ENCODE measurements at places on chromosomes 1 and 21.

DNA sequence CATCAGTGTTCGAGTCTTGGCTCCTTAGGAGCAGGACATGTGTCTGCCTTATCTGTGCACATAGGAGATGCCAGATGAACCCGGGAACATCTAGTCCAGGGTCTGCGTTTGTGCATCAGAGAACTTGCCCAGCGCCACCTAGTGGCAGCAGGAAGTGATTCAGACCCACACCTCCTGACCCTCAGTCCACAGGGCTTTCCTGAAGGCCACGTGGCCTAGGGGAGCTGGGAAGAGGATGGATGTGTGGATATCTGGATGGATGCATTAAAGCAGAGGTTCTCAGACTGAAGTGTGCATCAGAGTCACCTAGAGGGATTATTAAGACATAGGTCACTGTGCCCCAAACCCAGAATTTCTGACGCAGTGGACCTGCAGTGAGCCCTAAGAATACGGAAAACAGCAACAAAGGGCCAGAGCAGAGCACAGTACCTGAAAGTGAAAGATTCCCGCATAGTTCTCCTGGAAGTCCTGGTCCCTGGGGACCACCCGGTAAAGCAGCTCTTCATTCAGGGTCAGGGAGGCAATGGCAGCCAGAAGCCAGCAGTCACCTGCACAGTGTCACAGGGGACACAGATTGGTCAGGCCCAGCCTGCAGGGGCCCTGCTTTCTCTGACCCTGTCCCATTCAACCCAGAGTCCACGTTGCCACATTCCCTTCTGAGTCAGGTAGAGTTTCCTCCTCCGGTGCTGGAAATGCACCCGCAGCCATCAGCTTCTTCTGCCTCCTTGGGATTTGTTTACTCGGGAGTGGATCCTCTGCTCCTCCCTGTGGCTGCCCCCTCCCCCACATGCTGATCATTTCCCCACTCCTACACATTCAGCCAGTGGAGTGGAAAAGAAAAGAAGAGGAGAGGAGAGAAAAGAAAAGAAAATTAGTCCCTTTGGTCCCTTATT is 37.0 kb downstream of the CAPN8 start:
- peak; percentile 32 for DNase-seq

DNA sequence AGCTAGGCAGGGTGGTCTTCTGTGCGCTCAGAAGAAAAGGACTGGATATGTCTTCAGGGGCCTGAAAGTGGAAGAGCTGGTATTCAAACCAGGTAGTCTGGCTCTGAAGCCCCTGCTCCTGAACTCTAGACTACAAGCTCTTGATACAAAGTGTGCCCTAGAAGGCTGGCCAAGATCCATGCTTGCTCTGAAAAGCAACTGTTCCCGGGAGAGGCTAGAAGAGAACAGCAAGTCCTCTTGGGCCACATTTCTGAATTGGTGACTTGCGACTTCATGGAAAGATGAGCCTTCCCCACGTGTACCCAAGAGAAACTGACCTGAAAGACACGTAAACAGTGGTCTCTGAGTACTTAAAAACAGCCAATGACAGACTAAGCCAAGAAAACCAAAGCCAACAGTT is 123.3 kb upstream of the GRIK3 start:
- DNase-seq, result no peak

- no peak for DNase-seq
Measured at GRCh38 chr1:206003854-206004800, 932 bp upstream of the RAB7B start.

GRCh38 chr1:15304708-15305467 is 57.9 kb downstream of the FHAD1 start:
- peak; percentile 65 for DNase-seq

GRCh38 chr1:88462488-88463261 is 221.4 kb upstream of the PKN2 start:
- peak; percentile 60 for DNase-seq

DNA sequence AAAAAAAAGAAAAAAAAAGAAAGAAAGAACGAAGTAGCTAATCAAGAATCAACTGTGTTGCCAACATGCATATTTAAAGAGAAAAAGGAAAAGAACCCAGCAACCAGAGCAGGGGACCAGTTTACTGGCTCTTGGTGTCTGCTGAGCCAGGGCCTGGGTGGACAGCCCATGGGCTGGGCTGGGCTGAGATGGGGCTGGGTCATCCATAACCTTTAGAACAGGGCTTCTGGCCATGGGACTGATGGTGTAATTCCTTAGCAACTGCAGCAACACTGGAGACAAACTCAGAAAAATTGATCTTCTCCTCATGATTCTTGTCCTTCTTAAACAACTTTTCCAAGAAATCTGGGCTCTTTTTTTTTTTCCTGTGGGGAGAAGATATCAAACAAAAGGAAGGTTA is 10.5 kb downstream of the S100A7A start:
- DNase-seq, result no peak

DNA sequence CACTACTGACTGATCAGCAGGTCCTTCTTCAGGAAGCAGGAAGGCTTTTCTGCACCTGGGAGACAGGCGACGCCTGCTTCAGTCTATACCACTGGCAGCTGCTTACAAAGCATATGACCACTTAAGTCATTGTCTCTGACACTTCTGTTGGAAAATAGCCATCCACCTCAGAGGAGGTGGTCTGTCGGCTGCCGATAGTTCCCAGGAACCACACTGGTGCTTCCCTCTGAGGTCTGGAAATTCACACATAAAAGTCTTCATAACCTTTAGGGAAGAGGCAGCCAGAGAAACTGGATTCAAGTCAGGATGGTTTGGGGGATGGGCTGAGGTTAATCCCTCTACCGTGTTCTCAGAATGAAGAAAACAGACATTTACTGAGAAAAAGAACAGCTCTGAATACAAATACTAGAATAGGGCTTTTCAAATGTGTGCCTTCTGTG is 15.6 kb upstream of the SRP9 start:
- peak; percentile 11 for DNase-seq

- DNase-seq, result no peak
Measured at GRCh38 chr1:41955461-41956159, 36.9 kb upstream of the HIVEP3 start.

DNA sequence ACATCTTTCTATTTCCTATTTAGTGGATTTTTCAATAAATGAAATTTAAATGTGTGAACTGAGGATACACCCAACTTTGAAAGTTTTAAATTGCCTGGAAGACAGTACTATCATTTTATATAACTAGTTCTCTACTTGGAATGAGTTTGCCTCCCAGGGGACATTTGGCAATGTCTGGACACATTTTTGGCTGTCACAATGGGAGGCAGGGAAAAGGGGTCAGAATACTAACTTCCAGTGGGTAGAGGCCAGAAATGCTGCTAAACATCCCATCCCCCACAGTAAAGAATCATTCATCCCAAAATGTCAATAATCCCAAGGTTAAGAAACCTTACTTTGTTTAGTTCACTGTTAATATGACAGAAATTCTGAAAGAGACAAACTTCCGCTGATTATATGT is 13.2 kb upstream of the NRAS start:
- no peak for DNase-seq

DNA sequence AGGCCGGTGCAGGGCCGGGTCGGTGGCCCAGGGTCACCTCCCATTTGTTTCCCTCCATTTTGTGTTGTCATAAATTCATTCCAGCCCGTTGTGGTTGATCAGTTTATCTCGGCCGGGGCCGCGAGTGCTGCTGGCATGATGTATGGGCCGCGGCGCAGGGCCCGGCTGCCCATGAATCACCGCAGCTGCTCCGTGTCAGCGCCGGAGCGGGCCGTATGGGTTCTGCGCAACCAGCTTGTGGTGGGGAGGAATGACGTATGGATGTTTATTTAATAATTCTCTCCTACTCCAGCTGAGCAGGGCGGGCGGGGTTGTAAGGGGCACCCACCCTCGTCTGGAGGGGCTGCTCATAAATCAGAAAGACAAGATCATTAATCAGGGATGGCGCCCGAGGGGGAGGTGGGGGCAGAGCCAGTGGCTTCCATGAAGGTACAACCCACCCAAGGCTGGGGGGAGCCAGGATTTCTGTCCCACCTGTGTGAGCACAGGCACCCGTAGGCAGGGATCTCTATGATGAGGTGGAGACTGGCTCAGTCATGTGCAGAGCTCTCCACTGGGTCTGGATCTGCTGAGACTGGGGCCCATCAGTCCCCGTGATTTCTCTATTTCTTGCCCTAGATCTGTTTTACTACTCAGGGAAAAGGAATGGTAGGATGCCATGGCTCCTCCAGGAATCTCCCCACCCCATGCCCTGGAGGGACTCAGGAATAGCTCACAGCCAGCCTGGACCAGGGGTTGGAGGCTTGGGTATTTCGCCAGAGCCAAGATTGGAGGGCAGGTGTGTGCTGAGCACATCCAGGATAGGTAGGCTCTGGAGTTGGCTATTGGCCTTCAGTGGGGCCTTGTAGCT is 27.8 kb downstream of the TMEM53 start:
- DNase-seq, result no peak

DNA sequence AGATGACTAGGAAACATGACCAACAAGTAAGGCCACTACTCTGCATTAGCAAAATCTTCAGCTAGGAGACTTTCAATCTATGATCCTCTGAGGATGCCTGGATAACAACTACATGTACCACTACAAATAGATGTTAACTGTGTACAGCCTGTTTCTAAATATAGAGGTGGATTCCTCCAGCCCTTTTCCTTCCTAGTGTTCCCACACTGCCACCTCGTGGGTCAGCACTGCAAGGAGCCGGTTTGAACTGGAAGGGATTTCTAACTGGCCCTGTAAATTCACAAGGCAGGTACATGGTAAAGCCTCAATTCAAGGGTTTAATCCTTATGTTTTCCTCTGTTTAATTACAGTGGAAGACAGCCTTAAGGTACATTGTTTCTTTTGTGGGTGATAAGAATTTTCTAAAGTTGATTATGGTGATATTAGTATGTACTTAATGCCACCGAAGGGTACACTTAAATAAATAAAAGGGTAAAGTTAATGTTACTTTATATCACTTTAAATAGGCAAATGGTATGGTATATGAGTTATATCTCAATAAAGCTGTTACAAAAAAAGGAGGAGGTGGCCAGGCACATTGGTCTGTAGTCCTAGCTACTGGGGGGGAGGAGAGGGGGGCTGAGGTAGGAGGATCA is 14.4 kb downstream of the SMYD3 start:
- peak; percentile 80 for DNase-seq

DNA sequence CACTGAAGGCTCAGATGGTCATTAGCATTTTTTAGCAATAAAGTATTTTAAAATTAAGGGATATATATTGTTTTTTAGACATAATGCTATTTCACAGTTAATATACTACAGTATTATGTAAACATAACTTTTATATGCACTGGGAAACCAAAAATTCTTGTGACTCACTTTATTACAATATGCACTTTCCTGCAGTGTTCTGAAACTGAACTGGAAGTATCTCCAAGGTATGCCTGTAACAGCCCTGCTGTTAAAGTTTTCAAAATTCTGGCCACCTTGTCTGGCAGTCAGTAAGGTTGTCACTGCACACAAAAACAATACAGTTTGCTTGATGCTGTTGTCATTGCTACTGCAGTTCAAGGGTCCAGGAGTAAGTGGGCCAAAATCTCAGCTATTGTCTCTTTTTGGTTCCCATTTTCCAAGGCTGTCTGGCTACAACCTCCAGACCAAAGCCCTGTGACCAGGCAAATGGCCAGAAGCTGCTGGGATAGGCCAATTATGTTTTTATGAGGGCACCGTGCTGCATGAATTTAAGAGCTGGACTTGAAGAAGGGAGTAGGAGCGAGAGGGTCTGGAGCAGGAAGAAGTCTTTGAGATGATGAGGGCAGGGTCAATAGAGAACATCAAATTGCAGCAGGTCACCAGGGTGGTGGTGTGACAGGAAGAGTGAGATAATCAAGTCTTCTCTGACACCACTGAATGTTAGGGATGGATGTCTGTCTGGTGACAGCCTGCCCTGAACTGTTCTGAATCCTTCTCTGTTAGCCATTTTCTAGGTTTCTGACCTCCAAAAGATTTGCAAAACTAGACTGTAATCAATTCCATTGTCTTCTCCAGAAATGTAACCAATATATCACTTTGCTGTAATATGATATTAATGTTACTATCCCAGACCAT is 82.3 kb upstream of the CACHD1 start:
- peak; percentile 39 for DNase-seq

DNA sequence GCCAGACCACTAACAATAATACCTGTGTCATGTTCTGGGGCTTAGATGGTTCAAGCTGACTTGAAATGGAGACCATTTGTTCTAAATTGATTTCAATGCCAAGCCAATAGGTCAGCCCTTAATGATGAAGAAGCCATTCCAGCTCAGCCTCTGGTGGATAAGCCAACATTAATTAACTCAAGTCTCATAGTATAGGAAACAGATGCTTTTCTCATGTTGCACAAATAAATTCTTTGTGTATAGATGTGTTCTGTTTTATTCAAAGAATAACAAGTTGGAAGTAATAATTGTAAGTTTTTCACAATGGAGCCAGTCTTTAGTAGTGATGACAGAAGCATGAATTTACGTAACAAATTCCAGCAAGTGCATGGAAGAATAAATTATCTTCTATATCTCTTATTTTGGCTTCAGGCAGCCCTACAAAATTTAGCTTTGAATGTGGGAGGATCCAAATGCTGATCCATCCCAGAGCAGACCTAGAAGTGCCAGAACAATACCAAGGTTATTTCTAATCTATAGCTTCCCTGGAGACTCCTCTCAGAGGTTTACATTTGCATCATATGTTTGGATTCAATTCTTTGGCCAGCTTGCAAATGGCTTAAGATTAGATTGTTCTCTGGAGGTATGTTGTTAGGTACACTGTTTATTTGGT is 42.2 kb upstream of the C1orf105 start:
- no peak for DNase-seq

GRCh38 chr1:26861889-26862378 is 1.0 kb upstream of the SFN start:
- DNase-seq, result no peak

DNA sequence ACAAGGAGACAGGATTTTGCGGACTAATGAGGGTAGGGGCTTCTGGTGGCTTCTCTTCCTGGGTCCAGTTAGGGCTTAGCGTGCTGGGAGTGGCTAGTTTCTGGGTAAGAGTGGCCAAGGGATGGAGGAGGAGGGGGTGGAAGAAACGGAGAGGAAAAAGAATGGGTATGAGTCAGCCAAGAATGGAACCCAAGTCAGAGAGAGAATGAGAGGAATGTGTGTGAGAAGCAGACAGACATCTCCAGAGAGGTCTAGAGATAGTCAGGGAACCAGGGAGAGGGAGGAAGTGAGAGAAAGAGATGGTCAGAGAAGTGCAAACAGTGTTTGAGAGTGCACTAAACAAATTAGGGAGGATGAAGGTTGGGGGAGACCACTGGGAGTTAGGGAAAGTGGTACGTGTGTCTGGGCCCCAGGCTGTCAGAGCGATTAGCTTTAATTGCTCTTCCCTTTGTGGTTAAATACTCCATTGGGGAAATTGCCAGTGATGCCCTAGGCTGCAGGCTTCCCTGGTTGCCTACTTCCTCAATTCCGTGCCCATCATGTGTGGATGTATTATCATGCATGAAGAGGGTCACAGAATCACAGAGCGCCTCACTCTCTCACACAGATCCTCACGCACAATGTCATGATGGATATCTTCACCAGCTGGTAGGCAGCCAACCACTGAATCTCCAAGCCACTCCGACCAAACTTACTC is 1.4 kb downstream of the PEA15 start:
- no peak for DNase-seq

GRCh38 chr1:163085041-163085903 is 16.1 kb downstream of the RGS4 start:
- no peak for DNase-seq

GRCh38 chr1:98351561-98351960 is 310.0 kb upstream of the SNX7 start:
- no peak for DNase-seq

- no peak for DNase-seq
Measured at GRCh38 chr1:5338466-5338865, 653.8 kb downstream of the NPHP4 start.

- DNase-seq, result no peak
Measured at GRCh38 chr1:14310476-14310875, 288.0 kb upstream of the KAZN start.

GRCh38 chr1:151692226-151692625 is 24.4 kb downstream of the CELF3 start:
- DNase-seq, result no peak

Data from ovary (tissue), 10 donors.